ENCODE measurements at places on chromosomes 12 and 14.

DNA sequence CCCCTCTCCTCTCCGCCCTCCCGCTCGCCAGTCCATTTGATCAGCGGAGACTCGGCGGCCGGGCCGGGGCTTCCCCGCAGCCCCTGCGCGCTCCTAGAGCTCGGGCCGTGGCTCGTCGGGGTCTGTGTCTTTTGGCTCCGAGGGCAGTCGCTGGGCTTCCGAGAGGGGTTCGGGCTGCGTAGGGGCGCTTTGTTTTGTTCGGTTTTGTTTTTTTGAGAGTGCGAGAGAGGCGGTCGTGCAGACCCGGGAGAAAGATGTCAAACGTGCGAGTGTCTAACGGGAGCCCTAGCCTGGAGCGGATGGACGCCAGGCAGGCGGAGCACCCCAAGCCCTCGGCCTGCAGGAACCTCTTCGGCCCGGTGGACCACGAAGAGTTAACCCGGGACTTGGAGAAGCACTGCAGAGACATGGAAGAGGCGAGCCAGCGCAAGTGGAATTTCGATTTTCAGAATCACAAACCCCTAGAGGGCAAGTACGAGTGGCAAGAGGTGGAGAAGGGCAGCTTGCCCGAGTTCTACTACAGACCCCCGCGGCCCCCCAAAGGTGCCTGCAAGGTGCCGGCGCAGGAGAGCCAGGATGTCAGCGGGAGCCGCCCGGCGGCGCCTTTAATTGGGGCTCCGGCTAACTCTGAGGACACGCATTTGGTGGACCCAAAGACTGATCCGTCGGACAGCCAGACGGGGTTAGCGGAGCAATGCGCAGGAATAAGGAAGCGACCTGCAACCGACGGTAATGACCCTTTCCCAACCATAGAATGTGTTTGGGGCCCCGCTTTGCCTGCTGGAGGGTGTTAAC, 615 bp downstream of the CDKN1B start:
- no peak for DNase-seq

- DNase-seq = no peak
Measured at GRCh38 chr12:6635856-6636531, at the start of gene LPAR5. Gene LPAR5, minus strand, starts transcription at chr12:6635959. Its CDS starts 14,711 bp downstream, at chr12:6621248.

DNA sequence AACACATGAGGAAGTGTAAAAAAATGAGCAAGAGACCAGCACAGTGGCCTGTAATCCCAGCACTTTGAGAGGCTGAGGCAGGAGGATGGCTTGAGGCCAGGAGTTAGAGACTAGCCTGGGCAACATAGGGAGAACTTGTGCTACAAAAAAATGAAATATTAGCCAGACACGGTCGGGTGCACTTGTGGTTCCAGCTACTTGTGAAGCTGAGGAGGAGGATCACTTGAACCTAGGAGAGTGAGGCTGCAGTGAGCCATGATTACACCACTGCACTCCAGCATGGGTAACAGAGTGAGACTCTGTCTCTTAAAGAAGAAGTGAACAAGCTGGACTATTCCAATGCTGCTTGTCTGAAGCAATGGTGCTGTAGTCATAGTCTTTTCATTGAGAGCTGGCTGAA, 36.3 kb upstream of the MAP3K9 start:
- no peak for DNase-seq

- no peak for DNase-seq
Measured at GRCh38 chr12:105409279-105409678, 78.8 kb downstream of the C12orf75 start.

GRCh38 chr12:93698307-93699092, 21.3 kb downstream of the CRADD start:
- DNase-seq = no peak

All from stimulated activated CD8-positive, alpha-beta memory T cell treated with anti-CD3 and anti-CD28 coated beads, Interleukin-4, amount 100 ng/mL, for 1 hour (primary cell).